Lung (tissue), 17 donors: ENCODE measurements at places on chromosomes 2 and 18. TPM values are rescaled to one million over a fixed set of nuclear protein-coding genes. Genes with fewer than 3 reads are reported as not detected.

The TANC1 gene
- 99.5 TPM for total RNA-seq

The CCDC68 gene
- 90.4 TPM for total RNA-seq

The LRRTM1 gene
- total RNA-seq, result 0.77 TPM

GRCh38 chr2:71611781-71612527 lies 158.6 kb downstream of the DYSF start:
- no peaks in the 10 kb centered on the region for H3K27me3 ChIP-seq
- H3K36me3 ChIP-seq, result no peaks in the 10 kb centered on the region
- H3K27ac ChIP-seq, result no peak overlapping the region
- no peak overlapping the region for H3K4me3 ChIP-seq
- H3K4me1 ChIP-seq, result peaks cover 12% of the 10 kb centered on the region

- H3K27ac ChIP-seq, result no peak overlapping the region
- H3K4me1 ChIP-seq, result peaks cover 24% of the 10 kb centered on the region
- H3K36me3 ChIP-seq, result no peaks in the 10 kb centered on the region
- H3K4me3 ChIP-seq, result no peak overlapping the region
Measured at GRCh38 chr2:9103663-9104277, 100.3 kb upstream of the MBOAT2 start.

DNA sequence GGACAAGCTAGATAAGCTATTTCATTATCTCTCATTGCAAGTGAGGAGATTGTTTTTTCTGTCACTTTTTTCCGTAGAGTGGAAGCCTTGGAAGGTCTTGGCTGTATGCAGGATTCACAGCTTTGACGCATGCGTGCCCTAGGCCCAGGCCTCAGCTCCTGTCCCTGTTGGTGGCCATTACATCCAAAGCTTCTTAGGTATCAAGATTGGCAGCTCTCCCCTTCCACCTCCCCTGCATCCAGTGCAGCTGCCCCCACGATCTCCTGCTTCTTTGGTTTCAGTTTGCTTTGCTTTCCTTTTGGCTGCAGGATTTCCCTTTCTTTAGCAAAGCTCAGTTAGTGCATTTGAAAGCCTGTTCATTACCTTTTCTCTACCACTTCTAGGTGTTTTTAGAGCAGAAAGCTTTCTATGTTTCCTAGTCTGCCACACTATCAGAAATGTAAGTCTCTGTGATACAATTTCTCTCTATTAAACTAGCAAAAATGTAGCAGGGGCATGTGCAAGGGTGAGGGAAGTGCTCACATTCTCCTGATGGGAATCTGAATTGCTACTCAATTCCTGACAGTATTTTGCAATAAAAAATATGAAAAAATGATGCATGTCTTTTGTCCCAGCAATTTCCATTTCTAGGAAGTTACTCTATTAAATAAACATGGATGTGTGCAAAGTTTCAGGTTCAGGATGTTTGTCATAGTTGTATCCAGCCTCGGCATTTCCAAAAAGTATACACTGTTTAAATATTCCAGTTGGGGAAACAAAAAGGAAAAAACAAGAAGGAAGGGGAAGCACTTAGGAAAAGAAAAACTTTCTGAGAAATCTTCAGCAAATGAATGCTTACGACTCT lies 91.2 kb downstream of the LIPG start:
- H3K4me3 ChIP-seq, result no peak overlapping the region
- peaks cover 11% of the 10 kb centered on the region for H3K4me1 ChIP-seq
- DNase-seq, result no peak
- H3K27me3 ChIP-seq, result no peaks in the 10 kb centered on the region

- peaks cover 33% of the 10 kb centered on the region for H3K36me3 ChIP-seq
- DNase-seq, result no peak
- peak overlapping the region; percentile 72 for H3K27ac ChIP-seq
- H3K27me3 ChIP-seq, result no peaks in the 10 kb centered on the region
Measured at GRCh38 chr2:70047451-70047850, 39.8 kb upstream of the PCBP1 start.

DNA sequence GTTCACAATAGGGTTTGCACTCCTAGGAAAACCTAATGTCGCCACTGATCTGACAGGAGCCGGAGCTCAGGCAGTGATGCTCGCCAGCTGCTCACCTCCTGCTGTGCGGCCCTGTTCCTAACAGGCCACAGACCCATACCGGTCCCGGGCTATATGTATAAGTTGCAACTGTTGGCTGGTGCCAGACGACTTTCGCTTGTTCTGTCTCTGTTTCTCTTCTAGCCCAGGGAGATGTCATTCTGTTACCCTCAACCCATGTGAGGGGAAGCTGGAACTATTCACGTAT lies 170.3 kb downstream of the BCL2 start:
- H3K27ac ChIP-seq, result no peak overlapping the region
- DNase-seq, result no peak
- no peaks in the 10 kb centered on the region for H3K36me3 ChIP-seq
- no peak overlapping the region for H3K4me3 ChIP-seq

DNA sequence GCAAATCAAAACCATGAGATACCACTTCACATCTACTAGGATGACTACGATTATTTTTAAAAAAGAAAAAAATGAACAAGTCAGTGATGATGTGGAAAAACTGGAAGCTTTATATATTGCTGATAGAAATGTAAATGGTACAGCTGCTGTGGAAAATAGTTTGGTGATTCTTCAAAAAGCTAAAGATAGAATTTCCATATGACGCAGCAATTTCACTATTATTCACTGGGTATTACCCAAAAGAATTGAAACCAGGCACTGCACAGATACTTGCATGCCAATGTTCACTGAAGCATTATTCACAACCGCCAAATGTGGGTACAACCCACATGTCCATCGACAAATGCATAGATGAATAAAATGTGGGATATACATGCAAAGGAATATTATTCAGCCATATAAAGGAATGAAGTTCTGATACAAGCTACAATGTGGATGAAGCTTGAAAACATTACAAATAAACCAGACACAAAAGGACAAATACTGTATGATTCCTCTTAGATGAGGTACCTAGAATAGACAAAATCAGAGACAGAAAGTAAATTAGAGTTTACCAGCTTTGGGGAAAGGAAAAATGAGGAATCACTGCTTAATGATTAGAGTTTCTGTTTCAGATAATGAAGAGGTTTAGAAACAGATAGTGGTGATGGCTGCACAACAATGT lies 11.1 kb downstream of the RTTN start:
- no peak overlapping the region for H3K27ac ChIP-seq
- H3K4me1 ChIP-seq, result no peaks in the 10 kb centered on the region
- H3K36me3 ChIP-seq, result peaks cover 23% of the 10 kb centered on the region
- no peaks in the 10 kb centered on the region for H3K27me3 ChIP-seq
- no peak for DNase-seq
- H3K4me3 ChIP-seq, result no peak overlapping the region

- no peaks in the 10 kb centered on the region for H3K27me3 ChIP-seq
- DNase-seq, result no peak
- no peaks in the 10 kb centered on the region for H3K4me1 ChIP-seq
- no peaks in the 10 kb centered on the region for H3K36me3 ChIP-seq
Measured at GRCh38 chr2:40470822-40471813, 19.2 kb upstream of the SLC8A1 start.

DNA sequence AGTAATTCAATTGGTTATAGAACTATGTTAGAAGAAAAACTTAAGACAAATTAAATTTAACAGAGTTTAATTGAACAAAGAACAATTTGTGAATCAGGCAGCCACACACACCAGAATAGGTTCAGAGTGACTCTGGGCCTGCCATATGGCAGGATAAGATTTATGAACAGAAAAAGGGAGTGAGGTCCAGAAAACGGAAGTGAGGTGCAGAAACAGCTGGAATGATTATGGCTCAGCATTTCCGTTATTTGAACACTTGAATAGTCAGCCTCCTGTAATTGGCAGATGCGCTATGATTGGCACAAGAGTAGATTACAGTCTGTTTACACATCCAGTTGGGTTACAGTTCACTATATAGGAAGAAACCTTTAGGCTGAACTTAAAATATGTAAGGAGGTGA lies 99.0 kb downstream of the MBD2 start:
- H3K27ac ChIP-seq, result no peak overlapping the region
- no peaks in the 10 kb centered on the region for H3K4me1 ChIP-seq
- H3K4me3 ChIP-seq, result no peak overlapping the region
- no peaks in the 10 kb centered on the region for H3K36me3 ChIP-seq
- DNase-seq, result peak; percentile 14

- H3K27me3 ChIP-seq, result no peaks in the 10 kb centered on the region
- peak overlapping the region; percentile 54 for H3K27ac ChIP-seq
Measured at GRCh38 chr2:102051692-102052277, 60.0 kb downstream of the IL1R2 start.
